Stimulated activated CD8-positive, alpha-beta memory T cell treated with anti-CD3 and anti-CD28 coated beads, Interleukin-2, amount 100 ng/mL, for 1 hour (primary cell): ENCODE measurements at places on chromosomes 4 and X.

- DNase-seq = no peak
Measured at GRCh38 chr4:88040707-88041106, 33.3 kb downstream of the PKD2 start.

- DNase-seq = no peak
Measured at GRCh38 chr4:155190099-155190498, 18.3 kb upstream of the NPY2R start.

GRCh38 chr4:148834804-148835631 is 392.8 kb upstream of the NR3C2 start:
- no peak for DNase-seq

DNA sequence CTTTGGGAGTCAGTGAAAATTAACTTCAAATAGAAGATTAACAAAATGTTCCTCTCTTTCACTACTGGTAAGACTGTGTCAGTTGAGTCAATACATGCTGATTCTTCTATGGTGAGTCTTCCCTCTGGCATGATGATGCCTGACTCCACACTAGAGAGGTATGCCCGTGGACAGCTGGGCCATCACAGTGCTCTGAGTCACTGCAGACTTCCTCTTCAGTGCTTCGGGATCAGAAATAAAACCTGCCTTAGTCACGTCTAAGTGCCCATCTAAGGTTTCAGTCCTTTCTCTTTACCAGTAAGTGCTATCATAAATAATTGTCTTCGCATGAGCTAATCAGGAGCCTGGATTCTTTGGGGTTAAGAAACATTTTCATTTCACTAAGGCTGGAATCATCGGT is 1.6 kb upstream of the ASB5 start:
- no peak for DNase-seq

DNA sequence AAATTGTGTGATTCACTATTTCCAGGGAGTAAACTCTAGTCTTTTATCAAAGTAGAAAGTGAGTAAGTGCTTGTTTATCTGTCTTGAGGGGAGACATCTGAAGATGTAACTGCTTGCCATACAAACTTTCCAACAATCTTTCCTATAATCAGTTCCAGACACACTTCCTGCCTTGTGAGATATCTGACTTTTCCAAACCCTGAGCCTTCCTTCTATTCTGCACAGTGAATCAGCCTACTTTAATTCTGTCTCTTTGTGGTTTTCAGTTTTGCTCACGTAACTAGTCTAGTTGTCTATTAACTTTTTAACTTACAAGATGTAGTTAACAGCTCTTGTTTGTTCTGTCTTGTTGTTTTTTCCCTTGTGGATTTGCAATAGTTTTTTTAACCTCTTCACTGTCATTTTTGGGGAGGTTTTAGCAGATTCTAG is 947.8 kb downstream of the C4orf33 start:
- DNase-seq = no peak

DNA sequence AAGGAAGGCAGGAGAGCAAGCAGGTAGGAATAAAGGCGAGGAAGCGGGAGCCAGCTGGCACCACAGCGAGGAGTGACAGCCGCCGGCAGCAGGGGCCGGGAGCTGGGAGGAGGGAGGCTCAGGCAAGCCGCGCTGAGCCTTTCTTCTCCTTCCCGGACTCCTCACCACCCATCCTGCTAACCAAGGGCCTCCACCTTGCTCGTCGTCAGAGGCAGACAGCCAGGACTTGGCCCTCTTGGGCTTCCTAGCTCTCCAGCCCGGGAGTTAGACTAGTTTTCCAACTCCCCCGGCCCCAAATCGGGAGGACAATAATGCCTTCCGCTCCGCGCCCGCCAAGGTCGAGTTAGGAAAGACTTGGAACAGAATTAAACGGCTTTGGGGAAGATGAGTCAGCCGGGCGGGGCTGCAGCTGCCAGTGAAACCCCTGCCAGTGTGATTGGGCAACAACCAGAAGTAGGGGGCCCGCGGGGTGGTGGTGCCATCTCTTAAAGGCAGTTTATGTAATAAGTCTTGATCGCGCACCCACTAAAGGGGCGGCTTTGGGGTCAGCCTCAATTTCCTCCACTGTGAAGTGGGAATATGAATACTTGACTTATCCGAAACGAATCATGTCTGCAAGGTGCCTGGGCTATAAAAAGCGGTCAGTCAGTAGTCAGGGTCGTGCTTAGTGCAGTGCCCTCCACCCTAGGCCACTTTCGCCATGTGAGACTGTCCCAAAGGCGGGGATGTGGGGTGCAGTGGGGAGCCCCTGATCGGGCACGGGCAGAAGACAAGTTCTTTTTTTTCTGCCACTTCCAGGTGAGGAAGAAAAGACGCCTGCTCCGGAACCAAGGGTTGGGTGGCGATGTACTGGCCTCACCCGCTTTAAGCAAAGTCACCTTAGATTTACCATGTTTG is 6.7 kb upstream of the HSD17B10 start:
- DNase-seq = no peak

- DNase-seq = no peak
Measured at GRCh38 chr4:19557161-19557560, 694.5 kb upstream of the SLIT2 start.

- no peak for DNase-seq
Measured at GRCh38 chrX:97936296-97936695, 1052.6 kb downstream of the RPA4 start.

GRCh38 chrX:29627833-29628232 is 587.5 kb upstream of the MAGEB2 start:
- no peak for DNase-seq

DNA sequence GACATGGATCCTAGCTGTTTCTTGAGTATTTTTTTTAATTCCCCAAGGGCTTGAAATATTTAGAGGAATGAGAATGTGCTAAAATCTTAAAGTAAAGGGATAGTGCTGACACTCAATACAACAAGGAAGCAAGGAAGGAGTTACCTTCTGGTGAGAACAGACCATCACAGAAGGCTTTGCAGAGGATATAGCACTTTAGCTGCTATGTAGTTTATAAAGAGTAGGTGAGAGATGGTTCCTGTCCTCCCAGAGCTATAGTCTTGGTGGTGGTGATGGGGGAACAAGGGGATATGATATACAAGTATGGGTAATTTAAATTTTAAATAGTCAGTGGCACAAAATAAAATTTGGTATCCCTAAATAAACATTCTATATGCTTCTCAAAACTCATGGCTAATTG is 47.6 kb downstream of the MTHFD2L start:
- DNase-seq = no peak

DNA sequence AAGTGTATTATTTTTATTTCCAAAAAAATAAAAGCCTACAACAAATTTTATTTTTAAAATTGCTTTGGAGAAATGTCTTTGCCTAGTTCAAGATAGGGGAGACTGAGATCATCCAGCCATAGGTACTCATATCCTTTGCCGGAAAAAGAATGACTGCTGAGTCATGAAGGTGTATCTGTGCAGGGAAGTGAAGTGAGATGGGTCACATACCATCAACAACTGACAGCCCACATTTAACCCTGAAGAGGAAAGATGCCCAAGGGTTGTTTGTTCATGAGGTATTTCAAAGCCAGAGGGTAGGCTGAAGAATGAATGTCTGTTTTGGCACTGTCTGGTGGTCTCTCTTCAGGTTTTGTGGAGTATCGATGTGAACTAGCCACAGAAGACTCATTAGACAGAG is 106.7 kb upstream of the TTC29 start:
- DNase-seq = no peak

DNA sequence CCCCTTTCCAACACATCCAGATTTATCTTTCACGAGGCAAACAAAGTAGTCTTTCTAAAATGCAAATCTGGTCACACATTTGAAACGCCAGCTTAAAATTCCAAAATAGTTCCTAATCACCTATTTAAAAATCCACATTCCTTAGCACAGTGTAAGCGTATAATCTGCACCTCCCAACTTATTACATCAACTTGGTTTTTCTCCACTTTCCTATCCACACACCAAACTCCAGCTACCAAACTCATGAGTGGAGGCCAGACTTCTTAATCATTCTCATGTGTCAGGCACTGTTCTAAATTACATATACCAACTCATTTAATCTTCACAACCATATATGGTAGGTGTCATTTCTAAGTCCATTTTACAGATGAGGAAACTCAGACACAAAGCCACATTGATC is 33.8 kb downstream of the ENOX2 start:
- DNase-seq = no peak

DNA sequence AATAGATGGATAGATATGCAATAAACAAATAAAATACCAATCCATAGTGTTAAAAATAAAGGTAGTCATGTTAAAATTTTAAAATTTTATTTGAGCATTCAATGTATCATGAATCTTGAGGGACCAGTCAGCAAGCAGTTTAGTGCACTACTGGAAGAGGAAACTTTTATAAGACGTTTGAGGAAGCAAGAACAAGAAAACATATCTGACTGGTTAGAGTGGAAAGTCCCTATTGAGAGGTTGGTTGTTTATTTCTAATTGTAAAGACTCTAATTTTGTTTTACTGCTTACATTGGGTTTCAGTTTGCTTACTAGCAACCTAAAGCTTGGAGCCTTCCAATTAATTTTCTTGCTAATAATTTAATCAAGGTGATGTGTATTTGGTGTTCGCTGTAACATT is 786.2 kb downstream of the RAB28 start:
- no peak for DNase-seq

DNA sequence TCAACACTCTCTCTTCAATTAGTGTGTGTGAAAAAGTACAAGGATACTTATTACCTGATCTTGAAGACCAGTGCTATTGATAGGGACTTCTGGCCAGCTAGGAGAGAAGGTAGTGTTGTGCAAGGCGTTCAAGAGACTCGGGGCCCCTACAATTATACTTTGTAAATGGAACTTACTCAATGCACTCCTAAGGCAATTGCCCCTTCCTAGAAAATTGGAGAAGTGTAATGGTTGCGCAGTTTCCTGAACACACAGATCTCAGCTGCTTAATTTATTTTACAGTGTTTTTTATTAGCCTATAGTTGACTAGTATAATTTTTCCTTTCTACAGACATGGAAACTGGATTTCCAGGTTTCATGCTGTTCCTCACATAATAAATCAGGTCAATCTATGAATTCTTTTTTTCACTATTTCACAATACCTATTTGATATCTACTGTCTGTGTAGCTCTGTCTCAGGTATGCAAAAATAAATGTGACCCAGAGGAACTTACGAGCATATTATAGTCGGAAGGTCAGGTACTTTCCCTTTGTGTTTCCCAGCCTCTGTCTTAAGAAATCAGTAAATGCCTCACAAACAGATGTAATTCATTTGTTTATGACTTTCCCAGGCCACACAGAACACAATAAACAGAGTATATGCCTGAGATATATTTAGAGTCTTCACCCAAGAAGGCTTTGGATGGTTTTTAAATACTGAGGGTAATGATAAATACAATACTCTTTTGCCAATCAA is 89.1 kb upstream of the TET2 start:
- no peak for DNase-seq

GRCh38 chrX:21657318-21658151 is 595 bp downstream of the KLHL34 start:
- no peak for DNase-seq

- DNase-seq = no peak
Measured at GRCh38 chr4:10009861-10010500, 11.3 kb downstream of the SLC2A9 start.
